ENCODE measurements at places on chromosomes 4 and X. TPM values are rescaled to one million over a fixed set of nuclear protein-coding genes. Genes with fewer than 3 reads are reported as not detected.

Gene STPG2
- 0.13 TPM for total RNA-seq

DNA sequence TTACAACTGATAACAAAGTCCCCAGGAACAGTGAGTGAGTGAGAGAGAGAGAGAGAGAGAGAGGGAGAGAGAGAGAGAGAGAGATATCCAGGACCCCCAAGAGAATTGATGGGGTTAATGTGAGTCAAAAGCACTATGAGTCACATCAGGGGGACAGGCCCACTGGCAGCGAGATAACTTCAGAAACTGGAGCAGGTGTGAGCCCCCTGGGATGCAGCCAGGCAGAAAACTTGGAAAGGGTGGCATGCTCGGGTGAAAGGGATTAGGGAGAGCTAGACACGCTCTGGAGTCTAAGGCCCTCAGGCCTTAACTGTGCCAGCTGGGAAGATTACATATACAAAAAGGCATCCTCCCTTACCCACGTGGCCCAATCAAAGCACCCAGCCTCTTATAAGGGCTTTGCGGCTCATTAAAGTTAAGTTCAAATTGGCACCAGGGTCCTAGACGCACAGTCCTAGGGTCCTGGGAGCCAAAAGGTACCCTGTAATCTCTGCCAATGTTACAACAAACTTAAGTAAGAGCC lies 841 bp downstream of the ACOT9 start:
- no peak for DNase-seq

GRCh38 chrX:84064164-84064563 lies 123.8 kb downstream of the RPS6KA6 start:
- no peak for DNase-seq

DNA sequence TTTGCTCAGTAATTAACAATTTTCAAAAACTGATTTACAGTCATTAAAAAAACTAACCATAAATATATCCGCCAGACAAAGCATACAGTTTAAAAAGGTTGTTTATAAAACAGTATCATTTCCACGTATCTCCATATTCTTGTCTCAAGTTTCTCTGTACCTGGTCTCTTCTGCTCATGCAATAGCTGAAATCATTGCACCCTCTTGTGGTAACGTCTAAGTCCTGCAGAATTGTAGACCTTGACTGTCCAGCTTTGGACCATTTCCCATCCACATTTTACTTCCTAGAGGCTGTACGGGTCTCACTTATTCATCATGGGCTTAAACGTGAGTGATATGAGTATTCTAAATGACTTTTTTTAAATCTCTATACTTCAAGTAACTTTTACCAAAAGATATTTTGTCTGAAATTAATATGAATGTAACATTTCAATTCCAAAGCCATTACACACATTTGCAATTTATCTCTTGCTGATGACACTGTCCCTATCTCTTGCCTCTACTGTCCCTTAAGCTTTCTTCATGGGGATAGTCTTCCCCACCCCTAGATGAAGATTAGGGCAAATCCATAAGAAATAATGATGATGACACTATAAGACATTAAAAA lies 118.5 kb downstream of the BTC start:
- DNase-seq = no peak
